Activated naive CD8-positive, alpha-beta T cell treated with anti-CD3 and anti-CD28 coated beads, Interleukin-2, amount 10 ng/mL, durations not matched to agents 7 days and 5 days (primary cell): ENCODE measurements at places on chromosomes 12 and 14. TPM values are rescaled to one million over a fixed set of nuclear protein-coding genes. Genes with fewer than 3 reads are reported as not detected.

SLC5A8 gene
- total RNA-seq, result not detected

GRCh38 chr14:99759546-99759925 is 33.7 kb upstream of the EML1 start:
- H3K27me3 ChIP-seq, result peaks cover 9% of the 10 kb centered on the region
- no peaks in the 10 kb centered on the region for H3K36me3 ChIP-seq
- no peaks in the 10 kb centered on the region for H3K4me1 ChIP-seq
- H3K27ac ChIP-seq, result no peak overlapping the region

DNA sequence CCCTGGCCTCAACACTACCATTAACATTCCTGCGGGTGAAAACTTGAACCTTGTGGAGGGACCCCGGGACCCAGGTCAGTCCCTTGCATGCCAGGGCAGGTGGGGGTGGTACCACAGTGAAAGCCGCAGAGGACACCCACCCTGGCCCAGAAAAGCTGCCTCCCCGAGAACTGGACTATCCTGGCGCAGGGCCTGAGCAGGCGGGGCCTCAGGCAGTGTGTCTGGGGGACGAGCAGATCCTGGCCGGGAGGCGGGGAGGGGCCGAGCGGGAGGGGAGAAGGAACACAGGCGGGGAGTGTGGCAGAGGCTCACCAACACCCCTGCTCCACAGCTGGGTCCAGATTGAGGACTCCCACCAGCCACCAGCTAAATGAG is 10.0 kb downstream of the AHNAK2 start:
- no peak overlapping the region for H3K4me3 ChIP-seq
- H3K27me3 ChIP-seq, result peaks cover 19% of the 10 kb centered on the region
- H3K36me3 ChIP-seq, result no peaks in the 10 kb centered on the region
- no peak overlapping the region for H3K27ac ChIP-seq

DNA sequence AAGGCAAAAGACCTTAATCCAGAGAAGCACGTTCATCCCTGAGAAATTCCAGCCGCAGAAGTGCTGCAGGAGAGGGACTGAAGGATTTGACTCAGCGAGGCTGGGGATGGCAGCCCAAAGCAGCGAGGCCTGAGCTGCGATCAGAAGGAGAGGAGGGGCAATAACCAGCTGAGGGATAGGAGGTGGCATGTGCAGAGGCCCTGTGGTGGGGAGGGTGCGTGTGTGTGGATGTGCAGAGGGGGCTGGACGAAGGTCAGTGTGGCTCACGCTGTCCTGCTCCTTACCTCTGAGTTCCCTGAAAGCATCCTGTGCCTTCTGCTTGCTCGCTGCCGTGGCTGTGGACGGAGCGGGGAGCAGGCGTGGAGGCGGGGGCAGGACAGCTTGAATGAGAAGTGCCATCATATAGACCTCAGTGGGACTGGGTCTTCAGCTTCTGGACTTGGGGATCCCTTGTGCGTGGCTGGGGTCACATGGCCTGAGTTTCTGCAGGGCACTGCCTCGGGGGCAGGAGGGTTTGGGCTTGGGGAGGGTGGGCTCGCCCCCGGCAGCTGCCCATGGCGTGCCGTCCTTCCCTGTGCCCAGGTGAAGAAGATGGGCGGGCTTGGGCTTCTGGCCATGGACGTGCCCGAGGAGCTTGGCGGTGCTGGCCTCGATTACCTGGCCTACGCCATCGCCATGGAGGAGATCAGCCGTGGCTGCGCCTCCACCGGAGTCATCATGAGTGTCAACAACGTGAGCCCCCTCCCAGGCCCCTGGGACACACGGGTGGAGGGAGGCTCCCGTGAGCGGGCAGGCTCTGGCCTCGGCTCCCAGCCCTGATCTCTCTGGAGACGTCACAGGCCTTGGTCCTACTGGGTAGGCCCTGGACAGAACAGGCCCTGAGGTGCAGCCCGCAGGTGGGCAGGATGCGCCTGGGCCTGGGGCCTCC is 11.0 kb downstream of the ACADS start:
- H3K36me3 ChIP-seq, result peaks cover 6% of the 10 kb centered on the region
- no peaks in the 10 kb centered on the region for H3K4me1 ChIP-seq
- no peak for DNase-seq
- no peaks in the 10 kb centered on the region for H3K27me3 ChIP-seq
- no peak overlapping the region for H3K4me3 ChIP-seq

DNA sequence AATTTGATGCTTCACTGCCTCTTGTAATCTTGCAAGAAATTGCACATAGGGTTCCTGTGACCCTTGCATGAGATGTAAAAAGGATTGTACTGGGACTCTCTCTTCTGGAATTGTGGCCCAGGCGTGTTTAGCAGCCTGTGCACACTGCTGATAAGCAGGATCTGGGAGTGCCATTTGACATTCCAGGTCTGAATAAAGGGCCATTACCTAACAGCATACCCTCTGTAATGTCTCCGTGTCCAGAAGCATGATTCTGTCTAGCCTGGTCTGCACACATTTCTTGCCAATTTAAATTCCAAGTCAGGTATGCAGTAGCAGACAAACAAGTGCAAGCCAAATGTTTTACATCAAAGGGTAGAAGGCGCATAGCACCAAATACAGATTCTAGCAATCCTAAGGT is 18.1 kb upstream of the MAPKAPK5 start:
- no peak overlapping the region for H3K4me3 ChIP-seq
- H3K4me1 ChIP-seq, result no peaks in the 10 kb centered on the region
- H3K27me3 ChIP-seq, result peaks cover 24% of the 10 kb centered on the region
- no peak for DNase-seq
- H3K36me3 ChIP-seq, result no peaks in the 10 kb centered on the region
- no peak overlapping the region for H3K27ac ChIP-seq

DNA sequence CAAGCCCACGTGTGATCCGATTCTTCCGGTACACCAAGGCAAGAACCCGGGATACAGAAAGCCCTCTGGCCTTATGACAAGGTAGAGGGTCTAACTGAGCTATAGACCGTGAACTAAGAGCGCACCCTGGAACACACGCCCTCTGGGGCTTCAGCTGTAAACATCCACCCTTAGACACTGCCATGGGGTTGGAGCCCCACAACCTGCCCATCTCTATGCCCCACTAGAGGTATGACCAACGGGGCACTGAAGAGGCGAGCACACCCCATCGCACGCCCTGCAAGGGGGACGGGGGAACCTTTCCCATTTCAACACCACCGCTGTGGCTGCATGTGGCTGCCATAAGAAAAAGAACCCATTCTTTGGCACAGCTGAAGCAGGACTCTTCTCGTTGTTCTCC is 1206.0 kb upstream of the TMEM132C start:
- H3K27me3 ChIP-seq, result no peaks in the 10 kb centered on the region
- no peaks in the 10 kb centered on the region for H3K4me1 ChIP-seq
- no peak for DNase-seq
- no peak overlapping the region for H3K27ac ChIP-seq

DNA sequence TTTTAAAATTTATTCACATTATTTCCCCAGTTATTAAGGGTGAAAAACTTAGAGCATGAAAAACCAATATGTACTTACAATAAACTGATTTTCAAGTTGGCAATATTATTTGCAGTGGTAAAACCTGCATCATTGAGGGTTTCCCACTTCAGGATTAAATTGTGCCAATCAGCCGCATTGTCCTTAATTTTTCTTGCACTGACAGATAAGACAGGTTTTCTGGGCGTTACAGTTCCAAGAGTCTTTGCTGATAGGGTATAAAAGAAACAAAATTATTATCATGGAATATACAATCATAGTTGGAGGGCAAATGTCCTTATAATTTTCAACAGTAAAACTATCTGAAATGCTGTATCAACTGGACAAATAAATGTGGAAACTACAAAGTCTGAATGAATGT is 3.3 kb downstream of the CINP start:
- no peak for DNase-seq
- H3K27ac ChIP-seq, result no peak overlapping the region
- H3K27me3 ChIP-seq, result no peaks in the 10 kb centered on the region
- no peak overlapping the region for H3K4me3 ChIP-seq
